ENCODE measurements at places on chromosomes 6 and 20.
A peak's percentile ranks its signal among the peaks of the same experiment; 100 is the strongest.

DNA sequence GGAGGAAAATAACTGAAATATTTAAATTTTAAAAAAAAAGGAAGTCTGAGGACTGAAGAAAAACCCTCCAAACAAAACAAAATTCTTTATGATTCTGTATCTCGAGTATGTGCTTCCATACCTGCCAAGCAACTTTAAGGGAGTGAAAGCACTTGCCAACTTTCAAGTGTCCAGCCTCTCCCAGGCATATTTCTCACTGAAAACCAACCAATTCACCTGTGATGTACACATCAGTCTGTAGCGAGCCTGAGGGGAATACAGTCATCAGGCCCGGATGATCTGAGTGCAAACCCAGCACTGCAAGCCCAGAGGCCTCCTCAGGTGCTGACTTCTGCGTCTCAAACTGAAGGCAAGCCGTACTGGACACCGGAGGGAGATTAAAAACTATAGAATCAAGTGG, 164.8 kb upstream of the NT5E start:
- no peak for DNase-seq

GRCh38 chr6:90068703-90069523, 174.6 kb downstream of the GJA10 start:
- DNase-seq, result no peak

DNA sequence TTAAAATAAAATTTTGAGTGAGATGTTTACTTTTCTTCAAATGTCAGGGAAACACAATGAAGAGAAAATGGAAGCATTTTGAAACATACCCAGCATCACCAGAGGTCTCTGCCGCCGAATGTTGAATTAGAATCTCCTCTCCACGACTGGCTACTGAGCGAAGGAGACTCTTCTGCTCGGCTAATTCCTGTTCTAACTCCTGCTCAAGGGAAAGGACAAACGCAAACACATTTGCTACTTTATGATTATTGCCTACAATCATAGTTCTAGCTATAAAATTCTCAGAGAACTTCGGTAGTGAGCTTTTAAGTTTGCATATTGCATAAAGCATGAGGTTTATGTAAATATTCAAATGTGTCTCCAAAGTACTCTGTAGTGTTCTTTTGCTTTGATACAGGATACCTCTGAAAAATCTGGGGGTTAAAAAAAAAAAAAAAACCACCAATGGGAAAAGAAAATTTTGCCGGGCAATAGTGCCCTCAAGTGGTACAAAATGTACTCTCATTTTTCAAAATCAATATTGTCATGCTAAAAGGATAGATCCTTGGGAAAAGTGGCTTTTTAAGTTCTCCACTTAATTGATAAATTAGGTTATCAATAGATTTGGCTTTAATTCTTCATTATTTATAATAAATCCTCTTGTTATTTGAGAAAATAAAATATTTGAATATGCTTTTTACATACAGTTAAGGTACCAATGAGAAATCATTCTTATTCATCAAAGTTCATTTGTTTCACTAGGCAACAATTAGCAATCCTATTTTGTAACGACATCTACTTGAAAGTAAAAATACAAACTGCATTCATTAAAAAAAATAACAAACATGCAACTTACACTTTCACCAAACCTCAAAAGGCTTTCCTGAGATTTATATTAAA, 369.0 kb downstream of the SYNE1 start:
- DNase-seq, result no peak

DNA sequence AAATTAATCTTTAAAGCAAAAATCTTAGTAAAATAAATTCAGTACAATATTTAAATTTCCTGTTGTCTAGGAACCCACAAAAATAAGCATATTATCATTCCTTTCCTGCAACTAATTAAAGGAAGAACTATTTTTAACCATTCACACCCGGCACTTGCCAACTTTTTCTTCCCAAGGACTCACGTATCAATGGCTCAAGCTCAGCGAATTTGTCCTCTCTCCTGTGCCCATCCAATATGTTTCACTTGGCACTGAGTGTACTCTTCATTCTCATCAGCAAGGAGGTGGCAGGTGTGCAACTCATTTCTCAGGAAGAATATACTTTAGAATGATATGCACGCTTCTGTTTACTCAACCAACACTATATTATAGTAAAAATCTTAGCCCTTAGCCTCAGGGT, 419.4 kb downstream of the C6orf118 start:
- DNase-seq, result no peak

DNA sequence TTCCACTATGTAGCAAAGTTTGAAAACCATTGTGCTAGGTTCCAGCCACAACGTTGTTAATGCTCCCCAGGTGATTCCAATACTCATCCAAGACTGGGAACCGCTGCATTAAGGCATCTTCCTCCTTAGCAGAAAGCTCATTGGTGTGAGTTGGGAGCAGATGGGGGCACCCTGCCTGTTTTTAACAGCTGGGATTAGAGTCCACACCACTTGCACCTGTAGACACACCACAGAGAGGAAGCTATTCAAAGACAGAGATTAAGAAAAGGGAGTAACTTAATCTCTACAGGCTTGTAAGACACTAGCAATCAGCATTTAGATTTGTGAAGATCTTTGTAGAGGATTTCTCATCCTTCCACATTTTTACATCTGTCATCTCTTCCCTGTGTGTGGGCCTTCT, 333.9 kb upstream of the SOX4 start:
- DNase-seq, result no peak

- DNase-seq, result peak; percentile 67
These were observed 884 bp upstream of the CUTA start for GRCh38 chr6:33418690-33419291.

DNA sequence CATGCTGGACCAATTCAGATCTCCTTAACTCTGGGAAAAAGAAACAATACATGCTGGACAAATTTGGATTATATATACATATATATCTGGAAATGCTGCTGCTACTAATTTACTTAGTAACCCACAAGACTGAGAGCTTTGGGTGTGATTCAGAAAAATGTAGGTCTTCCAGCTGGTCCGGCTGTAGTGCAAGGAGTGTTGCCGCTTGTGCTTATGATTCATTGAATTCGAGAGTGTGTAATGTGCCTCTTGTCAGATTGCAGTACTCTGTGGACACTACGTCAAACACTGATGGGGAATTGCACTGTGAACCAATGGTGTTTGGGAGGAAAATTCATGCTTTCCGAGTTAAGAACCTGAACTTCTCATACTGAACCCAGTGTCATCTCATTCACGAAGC, 1155.5 kb downstream of the EPHA7 start:
- DNase-seq, result no peak

- DNase-seq, result no peak
These were observed 27.9 kb upstream of the HDAC2 start for GRCh38 chr6:113998811-113999210.

DNA sequence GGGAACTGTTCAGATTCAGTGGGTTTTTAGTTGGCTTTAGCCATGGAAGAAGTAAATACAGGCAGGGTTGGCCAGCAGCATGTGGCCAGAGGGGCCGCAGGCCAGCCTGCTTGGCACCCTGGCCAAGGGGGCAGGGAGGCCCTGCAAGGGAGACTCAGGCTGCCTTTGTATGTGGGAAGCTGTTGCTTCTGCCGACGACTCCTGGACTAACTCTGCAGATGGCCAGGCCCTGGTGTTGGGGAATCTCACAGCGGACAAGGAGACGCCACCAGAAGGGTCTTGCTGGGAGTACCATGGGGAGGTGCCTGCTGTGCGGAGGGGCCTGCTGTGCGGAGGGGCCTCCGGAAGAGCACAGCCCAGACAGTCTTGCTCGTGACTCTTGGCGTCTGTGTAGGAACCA, 25.2 kb downstream of the PYGB start:
- DNase-seq, result no peak

All from activated T-cell treated with anti-CD3 and anti-CD28 coated beads, Interleukin-2, amount 50 U/mL, for 48 hours (primary cell).